ENCODE measurements at places on chromosomes 2 and 18.

- DNase-seq, result no peak
Measured at GRCh38 chr2:5172923-5173322, 519.3 kb upstream of the SOX11 start.

GRCh38 chr2:203799908-203800307 lies 67.7 kb upstream of the CTLA4 start:
- DNase-seq, result no peak

DNA sequence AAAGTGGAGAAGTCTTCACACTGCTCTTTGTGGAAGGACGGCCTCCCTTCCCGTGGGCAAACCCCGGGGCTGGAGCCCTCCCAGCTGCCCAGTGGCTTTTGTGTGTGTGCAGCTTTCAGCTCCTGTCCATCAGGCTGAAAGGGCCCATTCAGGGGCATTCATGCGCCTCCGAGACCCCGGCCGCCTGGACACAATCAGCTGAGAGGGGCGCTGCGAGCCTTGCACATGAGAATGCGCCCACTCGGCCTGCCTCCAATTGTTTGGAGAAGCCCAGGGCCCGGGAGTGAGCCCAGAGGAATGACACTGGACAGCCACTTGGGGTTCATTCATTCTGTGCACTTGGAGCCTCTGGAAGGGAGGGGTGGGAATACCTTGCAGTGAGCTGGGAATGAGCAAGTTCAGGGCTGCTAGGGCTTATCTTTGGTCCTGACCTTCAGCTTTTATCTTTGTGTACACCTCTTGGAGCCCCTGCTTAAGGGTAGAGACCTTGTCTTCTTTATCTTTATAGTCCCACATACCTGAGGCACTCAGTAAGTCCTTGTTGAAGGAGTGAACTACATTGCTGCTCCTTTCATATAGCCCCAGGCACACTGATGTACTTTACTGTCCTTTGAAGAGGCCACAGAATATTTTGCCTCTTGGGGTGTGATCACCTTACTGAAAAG lies 56.5 kb downstream of the TCF7L1 start:
- no peak for DNase-seq

- DNase-seq, result no peak
Measured at GRCh38 chr2:4427083-4427482, 723.7 kb downstream of the DCDC2C start.

DNA sequence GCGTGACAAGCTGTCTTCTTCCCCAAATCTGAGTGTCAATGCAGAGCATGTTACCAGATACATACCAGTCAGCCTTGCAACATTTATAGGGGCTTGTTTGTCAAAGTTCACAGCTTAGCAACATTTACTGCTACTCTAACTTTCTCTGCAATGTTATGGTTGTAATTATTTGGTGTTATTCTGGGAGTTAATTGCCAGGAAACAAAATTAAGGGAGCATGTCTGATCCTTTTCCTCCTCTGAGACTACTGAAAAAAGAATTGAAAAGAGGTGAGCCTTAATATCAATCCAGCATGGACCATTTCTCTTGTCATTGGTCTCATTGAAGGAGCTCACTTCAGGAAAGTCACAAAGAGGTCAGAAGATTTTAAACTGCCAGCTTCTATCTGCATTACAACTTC lies 465.6 kb upstream of the LINC00305 start:
- DNase-seq, result no peak

DNA sequence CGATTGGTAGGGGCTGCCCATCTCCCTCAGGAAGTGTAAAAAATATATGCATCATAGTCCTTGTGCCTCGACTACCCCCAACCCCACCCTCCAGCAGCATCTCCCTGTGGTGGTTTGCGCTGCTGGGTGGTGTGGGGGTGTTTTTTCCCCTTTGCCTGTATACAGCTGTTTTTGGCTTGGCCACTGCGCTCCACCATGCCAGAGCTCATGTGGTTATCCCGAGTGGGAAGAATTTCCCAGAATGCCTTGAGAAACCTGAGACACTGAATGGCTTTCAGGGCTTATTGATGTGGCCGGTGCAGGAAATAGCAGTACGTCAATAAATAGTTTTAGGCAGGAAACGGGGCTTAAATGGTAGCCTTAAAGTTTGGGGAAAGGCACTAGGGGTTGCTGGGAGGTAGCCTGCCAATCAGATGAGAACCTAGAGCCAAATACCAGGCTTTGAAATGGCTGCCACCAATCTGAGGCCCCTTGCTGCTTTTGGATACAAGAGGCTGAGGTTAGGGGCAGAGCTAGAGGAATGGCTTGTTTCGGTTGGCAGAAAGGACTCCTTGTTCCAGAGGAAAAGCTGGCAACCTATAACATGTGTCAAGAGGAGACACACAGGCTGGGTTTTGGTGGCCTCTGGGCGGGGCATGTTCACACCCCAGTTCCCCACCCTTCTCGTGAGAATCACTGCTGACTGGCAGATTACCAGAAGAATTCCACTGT lies 144.1 kb downstream of the SMAD7 start:
- no peak for DNase-seq

- DNase-seq, result no peak
Measured at GRCh38 chr2:130375291-130376266, 19.7 kb downstream of the PTPN18 start.

DNA sequence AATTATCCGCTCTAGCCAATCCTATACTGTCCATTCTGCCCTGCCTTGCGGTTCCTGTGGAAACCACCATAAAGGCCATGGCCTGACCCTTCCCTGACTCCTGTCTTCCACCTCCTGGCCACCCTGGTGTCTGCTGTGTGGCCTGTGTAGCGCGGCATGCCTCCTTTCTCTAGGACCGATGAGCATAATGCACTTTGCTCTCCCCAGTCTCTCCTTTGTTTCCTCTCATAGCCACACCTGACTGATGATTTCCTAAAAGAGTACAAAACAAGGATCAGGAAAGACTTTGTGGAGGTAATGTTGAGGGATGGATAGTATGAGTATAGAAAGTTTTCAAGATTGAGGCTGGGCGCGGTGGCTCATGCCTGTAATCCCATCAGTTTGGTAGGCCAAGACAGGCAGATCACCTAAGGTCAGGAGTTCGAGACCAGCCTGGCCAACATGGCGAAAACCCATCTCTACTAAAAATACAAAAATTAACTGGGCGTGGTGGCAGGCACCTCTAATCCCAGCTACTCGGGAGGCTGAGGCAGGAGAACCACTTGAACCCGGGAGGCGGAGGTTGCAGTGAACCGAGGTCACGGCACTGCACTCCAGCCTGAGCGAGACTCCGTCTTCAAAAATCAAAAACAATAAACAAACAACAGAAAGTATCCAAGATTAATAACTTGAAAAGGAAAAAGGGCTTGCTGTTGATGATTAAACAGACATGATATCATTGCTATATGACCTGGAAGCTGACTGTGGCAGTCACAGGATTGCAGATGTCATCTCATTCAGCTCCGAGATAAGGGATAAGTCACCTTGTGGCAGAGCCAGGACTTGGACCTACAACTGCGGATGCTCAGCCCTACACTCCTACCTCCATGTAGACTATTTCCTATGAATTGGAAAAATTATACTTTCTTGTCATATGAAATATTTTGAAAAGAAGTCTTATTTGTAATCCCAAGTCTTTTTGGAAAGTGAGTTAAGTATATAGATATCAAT lies 16.6 kb downstream of the SOWAHC start:
- no peak for DNase-seq

- no peak for DNase-seq
Measured at GRCh38 chr18:49842656-49843055, 29.3 kb upstream of the ACAA2 start.

- no peak for DNase-seq
Measured at GRCh38 chr2:31109633-31110192, 28.5 kb downstream of the GALNT14 start.

DNA sequence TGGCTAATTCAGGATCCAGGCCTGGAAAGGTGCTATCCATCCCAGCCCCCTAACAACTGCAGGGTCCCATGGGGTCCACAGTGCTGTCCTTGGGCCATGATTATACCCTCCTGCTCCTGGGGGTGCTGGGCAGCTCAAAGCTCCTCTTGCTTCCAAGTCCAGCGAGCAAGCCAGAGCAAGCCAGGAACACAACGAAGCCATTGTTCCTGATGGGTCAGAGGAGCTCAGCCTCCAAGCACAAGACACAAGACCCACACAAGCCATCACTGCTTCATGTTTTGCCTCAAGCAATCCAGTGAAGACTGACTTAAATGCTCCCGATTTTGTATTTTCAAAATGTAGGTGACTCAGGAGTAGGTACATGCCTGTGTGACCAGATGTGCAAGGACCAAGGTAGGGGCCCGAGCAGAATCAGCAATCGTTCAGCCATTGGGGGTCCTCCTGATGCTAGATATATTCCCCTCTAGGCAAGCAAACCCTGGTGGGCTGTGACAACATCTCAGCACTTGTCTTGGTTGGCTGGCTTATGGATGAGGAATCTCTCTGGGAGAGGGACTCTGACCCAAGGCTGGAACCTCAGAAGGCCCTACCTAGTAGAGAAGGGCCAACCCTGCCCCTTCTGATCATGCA lies 90.8 kb downstream of the EPAS1 start:
- DNase-seq, result no peak

DNA sequence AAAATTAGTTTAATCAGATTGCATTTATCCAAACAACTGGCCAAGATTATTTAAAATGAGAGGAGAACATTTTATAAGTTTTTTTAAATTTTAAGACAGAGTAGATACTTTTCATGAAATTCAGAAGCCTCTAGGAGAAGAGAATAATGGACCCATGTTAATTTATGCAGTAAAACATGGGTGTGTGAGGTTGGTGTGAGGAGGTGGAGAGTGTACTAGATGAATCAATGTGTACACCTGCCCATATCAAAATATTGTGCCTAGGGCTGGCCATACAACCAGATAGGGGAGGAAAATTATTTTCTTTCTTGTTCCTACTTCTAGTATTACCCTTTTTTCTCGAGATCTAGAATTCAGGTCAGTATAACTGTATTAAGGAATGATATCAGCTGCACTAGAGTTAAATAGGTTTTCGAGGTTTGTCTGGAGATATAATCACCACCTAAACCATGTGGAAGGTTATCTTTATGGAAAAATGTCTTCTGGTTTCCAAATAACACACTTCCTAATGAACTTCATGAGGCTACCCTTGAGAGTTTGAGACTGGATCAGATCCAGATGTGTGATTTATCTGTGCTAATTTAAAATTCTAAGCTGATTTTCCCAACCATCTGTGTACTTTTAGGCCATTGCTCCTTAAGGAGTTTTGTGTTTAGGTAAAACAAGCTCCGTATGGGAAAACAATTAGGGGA lies 37.6 kb downstream of the TMEM178A start:
- DNase-seq, result no peak

- no peak for DNase-seq
Measured at GRCh38 chr2:101596333-101596732, 101.2 kb upstream of the MAP4K4 start.

DNA sequence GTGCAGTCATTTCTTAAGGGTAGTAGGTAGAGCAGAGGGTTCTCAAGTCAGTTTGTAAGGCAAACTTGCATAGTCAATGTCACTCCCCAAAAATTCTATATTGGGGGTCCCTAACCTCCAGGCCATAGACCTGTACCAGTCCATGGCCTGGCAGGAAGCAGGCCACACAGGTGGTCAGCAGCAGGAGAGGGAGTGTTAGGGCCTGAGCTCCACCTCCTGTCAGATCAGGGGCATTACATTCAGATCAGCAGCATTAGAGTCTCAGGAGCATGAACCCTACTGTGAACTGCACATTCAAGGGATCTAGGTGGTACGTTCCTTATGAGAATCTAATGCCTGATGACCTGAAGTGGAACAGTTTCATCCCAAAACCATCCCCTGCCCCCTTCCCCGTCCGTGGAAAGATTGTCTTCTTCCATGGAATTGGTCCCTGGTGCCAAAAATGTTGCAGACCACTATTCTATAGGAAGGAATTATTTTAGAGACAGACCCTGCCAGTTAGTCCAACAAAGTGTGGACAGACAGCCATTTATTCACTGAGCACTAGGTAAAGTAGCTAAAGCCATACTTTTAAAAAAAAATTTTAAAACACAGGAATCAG lies 6.7 kb downstream of the COA5 start:
- DNase-seq, result no peak

DNA sequence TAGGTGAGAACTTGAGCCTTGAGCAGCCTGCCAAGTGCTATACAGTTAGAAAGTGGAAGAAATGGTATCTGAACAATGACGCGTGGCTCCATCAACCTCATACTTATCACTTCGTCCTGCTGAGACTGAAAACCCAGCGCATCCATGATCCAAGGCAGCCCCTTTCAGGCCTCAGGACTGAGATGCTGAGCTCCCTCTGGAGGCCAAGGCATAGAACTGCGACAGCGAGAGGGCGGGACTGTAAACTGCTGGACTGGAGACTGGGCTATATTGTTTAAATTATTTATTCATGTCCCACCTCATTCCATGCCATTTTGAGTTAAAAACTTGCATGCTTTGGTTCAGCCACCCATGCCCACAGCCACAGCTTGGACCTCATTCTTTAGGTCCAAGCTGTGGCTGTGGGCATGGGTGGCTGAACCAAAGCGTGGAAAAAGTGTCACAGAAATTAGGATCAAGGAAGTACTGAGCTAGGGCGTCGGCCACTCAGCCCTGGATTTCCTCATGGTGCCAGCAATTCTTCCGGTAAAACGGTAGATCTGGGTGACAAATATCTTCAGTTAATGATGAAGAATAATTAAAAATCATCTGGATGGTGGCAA lies 195.5 kb downstream of the L3MBTL4 start:
- no peak for DNase-seq

DNA sequence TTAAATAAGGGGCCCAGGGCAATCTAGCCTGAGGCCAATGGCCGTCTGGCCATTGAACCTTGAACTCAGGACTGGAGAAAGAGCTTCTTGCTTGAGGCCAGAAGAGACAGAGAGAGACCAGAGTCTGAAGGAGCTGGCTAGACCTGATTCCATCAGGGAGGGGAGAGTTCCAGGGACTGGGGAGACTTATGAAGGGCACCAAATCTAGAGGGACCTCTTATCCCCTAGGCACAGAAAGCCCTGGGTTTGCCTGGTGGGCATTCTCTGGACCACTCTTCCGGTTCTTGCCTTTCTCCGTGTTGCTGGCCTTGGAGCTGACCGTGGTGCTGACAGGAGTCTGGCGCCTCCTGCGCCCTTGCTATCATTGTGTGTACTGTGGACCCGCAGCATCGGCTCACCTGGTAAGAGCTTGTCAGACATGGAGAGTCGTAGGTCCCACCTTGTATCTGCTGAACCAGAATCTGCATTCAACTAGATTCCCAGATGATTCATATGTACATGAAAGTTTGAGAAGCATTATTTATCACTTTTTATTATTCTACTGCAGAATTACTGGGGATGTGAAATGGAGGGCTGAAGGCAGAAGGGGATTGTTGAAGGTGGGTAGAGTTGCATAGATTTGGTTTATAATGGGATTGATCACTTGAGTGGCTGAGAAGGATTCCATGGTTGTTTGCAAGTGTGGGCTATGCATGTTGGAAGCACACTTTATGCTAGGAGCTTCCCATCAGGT lies 4.3 kb upstream of the TRPM8 start:
- no peak for DNase-seq

DNA sequence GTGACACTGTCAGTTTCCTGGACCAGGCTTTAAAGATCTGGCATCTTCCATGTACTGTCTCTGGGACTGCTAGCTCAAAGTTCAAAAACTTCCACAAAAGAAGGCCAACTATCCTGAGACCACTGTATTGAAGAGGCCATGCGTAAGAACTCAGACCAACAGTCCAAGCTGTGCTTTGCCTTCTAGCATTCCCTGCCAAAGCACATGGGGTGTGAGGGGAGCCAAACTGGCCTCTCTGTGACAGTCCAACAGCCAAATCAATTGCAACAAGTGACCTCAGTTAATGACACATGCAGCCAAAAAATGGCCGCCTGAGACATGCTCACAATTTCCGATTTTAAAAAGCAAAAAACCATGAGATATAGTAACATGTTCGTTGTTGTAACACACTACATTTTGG lies 160.3 kb upstream of the CDH19 start:
- no peak for DNase-seq

GRCh38 chr2:1801541-1801940 lies 57.2 kb upstream of the PXDN start:
- DNase-seq, result no peak

GRCh38 chr2:235968616-235969324 lies 199.4 kb downstream of the GBX2 start:
- no peak for DNase-seq

Data from stimulated activated CD4-positive, alpha-beta T cell treated with anti-CD3 and anti-CD28 coated beads, TNF-alpha, amount 100 ng/mL, for 4 hours (primary cell).